ENCODE measurements at places on chromosomes 2 and 18.

DNA sequence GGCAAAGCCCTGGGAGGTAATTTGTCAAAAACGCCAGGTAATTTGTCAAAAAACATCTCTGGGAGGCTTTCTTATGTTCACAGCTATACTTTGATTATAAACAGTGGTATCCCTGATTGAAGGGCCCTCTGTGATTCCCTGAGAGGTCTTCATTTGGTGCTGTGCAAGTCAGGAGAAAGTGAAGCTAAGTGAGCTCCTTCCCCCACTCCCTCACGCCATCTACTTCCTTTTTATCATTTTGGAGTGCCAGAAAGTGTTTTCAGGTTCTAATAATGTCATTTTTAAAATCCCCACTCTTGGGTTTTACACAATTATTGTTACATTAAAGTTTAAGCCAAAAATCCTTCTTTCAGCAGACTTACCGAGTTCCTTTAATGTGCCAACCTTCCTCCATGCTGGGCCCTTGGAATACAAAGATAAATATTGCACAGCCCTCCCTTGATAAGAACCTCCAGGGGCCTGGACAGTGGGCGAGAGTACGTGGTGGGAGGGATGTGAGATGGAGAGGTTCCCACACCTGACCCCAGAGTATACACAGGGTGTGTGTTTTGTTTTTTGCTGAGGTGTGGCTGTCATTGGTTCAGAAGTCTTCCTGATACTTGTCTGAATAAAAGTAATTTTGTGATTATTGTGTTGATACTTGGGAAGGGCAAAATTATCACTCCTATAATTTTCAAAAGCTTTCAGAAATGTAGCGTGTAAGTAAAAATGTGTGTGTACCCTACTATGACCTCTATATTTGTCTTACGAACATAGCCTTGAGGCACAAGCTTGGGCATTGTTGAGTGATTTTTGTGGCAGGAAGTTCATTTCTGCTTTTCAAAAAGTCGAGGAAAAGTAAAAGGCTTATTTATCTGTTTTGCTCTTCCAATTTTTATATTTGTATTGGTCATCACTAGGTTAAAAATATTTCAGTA lies 8.2 kb downstream of the MAPRE2 start:
- no peak for DNase-seq

- no peak for DNase-seq
Observed at GRCh38 chr18:45666520-45666919, 51.2 kb downstream of the SLC14A2 start.

GRCh38 chr2:168661863-168662256 lies 140.6 kb upstream of the NOSTRIN start:
- DNase-seq: no peak

DNA sequence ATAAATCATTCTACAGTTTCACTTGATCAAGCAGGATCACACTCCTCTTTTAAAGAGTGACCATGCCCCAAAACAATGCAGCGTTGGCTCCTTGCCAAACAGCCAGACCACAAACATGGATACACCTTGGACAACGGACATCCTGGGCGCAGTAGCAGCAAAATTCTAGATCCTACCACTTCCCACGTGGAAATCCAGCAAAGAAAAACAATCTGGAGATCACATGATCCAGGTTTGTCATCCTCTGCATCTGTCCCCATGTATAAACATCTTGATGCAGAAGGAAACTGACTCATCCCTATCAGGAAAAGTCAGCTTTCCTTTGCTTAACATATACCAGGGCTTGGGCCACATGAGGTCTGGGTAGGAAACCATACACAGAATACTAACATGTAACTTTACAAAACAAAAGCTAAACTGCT lies 53.1 kb downstream of the ZNF521 start:
- DNase-seq: no peak

Measured in cerebellar nuclear complex (tissue), 1 donor.